ENCODE measurements at places on chromosomes 11 and 22.
A peak's percentile ranks its signal among the peaks of the same experiment; 100 is the strongest.

- DNase-seq: no peak
Measured at GRCh38 chr11:35011389-35011788, 95.0 kb downstream of the PDHX start.

- no peak for DNase-seq
Measured at GRCh38 chr11:35593143-35593542, 25.1 kb upstream of the FJX1 start.

DNA sequence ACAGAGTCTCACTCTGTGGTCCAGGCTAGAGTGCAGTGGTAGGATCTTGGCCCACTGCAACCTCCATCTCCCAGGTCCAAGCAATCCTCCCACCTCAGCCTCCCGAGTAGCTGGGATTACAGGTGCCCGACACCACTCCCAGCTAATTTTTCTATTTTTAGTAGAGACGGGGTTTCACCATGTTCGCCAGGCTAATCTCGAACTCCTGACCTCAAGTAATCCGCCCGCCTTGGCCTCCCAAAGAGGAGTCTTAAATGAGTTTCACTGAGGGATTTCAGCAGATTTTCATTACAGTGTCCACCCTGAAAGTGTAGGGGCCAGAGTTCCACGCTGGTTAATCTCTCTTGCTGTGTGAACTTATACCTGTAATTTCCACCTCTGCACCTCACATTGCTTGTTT is 412 bp upstream of the RPS3 start:
- DNase-seq: no peak

GRCh38 chr11:118894192-118894591 is 10.5 kb downstream of the CXCR5 start:
- DNase-seq: no peak

DNA sequence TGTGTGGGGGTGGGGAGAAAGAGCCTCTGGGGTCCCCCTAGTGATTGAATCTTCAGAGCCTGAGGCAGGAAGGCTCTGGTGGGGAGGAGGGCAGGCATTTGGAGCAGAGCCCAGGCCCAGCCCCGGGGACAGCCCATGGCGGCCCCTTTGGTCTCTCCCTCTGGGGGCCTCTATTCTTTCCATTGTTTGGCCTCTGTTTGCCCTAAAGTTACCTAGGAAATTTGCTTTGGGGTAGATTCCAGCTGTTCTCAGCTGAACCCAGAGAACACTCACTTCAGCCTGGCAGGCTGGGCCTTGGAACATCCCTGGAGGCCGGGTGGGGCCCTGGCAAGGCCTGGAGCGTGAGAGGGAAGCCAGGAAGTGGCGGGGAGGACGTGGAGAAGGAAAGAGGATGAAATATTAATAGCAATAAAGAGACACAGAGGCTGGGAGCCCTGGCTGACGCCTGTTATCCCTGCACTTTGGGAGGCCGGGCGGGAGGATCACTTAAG is 22.9 kb upstream of the A4GALT start:
- peak; percentile 93 for DNase-seq

DNA sequence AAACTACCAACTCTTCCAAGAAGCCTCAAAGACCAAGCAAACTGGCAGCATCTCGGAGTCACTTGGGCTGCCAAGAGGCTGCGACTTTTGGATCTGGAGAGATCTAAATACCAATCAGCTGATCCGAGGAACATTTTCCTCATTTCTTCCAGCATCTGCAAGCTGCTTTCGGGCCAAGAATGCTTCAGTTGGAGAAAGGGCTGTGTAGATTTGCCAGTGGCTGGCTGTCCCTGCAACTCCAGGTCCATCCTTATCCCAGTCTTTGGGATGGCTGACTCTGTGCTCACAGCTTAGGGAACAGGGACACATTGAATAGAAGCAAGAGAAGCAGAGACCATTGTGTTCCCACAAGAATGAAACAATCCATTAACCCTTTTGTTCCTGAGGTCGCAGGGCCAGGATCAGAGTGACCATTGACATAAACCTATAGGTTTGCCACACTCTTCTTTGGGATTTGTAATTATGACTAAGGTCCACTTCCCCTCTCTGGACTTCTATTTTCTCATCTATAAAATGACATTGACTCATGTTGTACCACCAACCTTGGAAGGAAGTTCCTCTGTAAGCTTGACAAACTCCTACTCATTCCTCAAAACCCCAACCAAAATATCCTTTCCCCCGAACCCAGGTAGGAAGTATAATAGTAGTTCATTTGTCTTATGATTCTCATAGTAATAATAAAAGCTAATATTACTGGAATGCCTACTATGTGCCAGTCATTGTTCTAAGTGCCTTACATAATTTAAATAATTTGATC is 340.8 kb downstream of the MN1 start:
- DNase-seq: peak; percentile 82

DNA sequence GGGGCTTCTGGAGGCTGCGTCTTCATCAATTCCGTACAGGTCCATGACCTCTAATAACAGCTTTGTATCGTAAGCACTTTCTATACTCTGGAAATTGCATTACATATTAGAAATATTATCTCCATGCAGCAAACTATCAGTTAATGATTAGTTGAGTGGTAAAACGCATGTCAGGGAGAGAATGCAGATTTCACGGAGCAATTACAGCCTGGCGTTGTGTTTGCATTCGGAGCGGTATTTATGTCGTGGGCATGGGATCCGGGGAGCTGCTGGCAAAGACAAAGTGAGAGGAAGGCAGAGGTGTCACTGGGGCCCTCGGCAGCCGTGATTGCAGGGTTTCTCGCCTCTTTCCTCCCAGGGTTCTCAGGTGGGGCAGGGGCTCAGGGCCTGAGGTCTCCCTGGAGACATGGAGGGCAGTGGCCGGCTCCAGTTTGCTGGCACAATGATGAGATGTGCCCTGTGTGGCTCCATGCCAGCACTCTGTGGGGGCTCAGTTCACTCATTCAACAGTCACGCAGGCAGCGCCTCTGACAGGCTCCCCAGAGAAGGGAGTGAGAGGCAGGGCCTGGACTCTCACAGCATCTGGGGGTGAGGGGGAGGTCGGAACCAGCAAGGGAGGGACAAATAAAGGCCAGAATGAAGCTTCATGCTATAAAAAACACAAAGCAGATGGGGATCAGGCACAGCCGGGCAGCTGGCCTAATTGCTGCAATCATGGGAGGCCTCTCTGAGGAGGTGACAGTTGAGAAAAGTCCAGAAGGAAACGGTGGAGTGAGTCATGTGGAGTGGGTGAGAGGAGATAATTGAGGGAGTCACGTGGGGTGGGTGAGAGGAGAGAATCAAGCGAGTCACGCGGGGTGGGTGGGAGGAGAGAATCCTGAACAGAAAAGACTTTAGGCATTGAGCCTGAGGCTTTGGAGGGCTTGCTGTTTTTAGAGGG is 1002.7 kb downstream of the BRD1 start:
- no peak for DNase-seq

DNA sequence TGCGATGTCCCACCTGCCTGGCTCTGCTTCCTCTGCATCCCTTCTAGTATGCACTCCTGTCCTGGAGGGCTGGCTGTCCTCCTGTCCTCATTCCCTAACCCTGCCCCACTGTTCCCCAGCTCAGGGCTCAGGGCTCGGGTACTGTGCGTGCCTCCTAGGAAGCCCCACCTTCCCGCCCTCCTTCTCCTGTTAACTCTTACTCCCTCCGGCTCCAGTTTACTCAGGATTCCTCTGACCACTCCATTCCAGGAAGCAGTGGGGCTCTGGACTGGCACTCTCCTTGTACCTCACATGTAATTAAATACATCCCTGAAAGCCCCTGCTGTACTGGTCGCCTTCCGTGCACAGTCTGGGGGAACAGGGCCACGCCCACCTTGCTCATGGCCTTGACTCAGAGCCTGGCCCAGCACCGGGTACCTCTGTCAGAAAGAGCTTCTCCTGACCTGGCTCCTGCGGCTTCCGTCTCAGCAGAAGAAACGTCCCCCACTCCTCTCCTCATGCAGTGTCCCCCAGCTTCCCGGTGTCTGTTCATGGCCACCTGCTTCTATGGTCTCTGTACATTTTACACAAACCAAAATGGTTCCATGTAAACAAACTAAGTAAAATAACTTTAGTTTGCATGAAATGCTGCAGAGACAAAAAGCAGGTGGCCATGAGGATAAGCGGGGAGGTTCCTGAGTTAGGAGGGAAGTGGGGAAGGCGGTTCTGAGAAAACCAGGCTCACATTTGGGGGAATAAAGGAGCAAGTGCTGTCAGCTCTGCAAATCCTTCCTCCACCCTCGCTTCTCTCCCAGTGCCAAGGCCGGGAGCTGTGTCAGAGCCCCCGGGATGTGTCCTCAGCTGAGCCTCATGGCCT is 445.9 kb downstream of the BRD1 start:
- DNase-seq: no peak

DNA sequence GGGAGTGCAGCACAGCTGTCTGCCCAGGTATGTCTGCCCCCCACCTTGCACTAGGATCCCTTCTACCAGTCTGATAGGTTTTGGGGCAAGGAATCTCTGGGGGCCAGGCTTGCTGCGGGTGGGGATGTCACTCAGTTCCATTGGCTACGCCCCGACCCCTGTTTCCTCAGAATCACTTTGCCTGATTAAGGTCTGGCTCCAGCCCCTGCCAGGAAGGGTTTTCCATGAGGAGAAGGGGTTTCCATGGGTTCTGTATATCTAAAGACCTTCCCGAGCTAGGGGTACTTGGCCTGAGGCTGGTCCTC is 14.0 kb downstream of the OTOG start:
- no peak for DNase-seq

DNA sequence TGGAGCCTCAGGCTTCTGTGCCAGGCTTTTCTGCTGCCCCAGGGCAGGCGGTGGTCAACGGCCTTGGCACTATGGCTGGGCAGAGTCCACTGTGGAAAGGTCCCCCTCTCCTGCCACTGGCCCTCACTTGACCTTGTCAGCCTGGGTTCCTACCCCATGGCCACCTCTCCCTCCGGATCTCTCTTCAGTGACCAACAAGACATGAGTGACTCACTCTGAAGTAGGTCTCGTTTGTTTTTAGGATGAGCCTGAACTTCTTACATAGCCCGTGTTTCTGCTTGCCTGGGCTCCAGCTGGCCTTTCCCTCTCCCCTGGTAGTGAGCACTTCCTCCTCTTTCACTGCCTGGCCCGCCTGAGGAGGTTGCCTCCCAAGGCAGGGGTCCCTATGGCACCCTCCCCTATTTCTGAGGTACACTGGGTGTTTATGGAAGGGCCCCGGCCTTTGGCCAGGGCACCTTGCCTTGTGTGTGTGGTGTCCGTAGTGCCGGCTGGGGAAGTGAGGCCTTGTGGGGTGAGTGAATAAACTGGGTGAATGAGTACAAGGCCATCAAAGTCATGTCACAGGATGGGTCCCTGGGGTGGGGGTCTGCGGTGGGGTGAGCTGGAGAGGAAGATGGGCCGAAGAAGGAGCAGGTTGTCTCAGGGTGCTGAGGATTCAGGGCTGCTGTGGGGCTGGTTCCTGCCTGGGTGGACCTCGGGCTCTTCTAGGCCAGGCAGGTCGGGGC is 5.0 kb downstream of the SHANK3 start:
- no peak for DNase-seq

DNA sequence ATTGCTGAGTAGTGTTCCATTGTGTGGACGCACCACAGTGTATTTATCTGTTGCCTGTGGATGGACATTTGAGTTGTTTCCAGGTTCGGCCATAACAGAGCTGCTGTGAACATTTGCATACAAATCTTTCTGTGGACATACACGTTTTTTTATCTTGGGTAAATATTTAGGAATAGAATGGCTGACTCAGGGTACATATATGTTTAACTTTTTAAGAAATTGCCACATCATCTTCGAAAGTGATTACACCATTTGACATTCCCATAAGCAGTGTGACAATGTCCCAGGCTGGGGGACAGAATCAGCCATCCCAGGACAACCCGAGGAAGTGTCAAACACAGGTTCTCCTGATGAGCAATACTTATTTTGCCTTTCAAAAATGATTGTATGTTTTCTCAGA is 87.9 kb downstream of the OSBP2 start:
- DNase-seq: no peak

DNA sequence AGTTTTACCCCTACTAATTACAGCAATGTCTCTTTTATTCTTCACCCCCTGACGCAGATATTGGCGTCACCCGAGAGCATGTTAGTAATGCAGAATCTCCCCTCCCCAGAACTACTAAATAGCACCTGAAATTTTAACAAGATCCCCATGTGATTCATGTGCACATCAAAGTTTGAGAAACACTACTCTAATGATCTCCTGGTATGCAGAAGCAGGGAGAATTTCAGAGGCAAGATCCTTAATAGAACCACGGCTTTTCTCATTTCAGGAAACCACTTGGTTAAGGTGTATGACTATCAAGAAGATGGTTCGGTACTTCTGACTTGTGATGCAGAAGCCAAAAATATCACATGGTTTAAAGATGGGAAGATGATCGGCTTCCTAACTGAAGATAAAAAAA is 5.3 kb downstream of the CD3G start:
- no peak for DNase-seq

- DNase-seq: no peak
Measured at GRCh38 chr22:29679316-29679715, 40.5 kb upstream of the CABP7 start.

DNA sequence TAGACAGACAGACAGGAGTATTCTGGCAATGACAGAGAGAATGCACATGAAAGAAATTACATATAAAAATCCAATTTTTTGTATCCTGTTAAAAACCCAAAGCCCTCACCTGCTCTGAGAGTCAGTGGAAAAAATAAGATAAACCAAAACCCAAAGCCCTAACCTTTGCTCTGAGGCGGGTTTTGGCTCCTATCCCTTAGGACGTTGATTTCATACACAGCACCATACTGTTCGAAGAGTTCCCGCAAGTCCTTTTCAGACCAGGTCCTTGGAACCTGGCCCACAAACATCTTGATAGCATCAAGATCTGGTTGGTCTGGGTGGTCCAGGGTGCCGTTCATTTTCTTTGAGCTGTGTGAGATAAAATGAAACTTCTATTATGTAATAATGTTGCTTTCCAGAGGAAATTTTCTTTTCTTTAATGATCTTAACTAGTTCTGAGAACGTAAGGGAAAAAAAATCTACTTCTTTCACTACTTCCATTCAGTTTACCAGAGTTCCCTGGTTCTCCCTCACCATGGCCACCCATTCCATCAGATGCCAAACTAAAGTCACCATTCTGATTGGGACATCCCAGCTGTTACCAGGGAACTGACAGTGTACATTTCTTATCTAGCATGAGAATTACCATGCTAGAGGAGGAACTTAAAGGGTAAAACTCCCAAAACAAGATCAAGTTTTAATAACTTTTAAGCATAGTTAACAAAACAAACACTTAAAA is 39.9 kb upstream of the RAPSN start:
- no peak for DNase-seq

- no peak for DNase-seq
Measured at GRCh38 chr11:10413268-10413667, 41.8 kb upstream of the AMPD3 start.

GRCh38 chr11:45089676-45090499 is 56.6 kb upstream of the PRDM11 start:
- DNase-seq: peak; percentile 72

- DNase-seq: no peak
Measured at GRCh38 chr11:131979364-131979763, 608.9 kb downstream of the NTM start.

DNA sequence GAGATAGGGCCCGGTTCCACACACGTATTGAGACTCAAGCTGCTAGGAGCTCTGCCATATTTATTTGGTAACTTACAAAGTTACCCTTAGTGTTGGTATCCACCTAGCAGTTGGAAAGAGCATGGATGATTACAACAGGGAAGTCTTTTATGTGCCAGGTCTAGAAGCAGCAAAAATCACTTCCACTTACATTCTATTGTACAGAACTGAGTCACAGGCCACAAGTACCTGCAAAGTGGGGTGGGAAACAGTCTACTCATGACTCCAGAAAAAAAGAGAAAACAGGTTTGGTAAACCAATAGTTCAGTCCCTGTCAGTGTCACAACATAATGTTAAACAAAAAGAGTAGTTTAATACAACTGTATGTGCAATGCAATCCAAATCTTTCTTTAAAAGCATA is 279.6 kb upstream of the PITPNB start:
- no peak for DNase-seq

Data from muscle of back (tissue), 13 donors.